Progenitor cell of endocrine pancreas (in vitro differentiated cells): ENCODE measurements at places on chromosomes 12 and 14.

DNA sequence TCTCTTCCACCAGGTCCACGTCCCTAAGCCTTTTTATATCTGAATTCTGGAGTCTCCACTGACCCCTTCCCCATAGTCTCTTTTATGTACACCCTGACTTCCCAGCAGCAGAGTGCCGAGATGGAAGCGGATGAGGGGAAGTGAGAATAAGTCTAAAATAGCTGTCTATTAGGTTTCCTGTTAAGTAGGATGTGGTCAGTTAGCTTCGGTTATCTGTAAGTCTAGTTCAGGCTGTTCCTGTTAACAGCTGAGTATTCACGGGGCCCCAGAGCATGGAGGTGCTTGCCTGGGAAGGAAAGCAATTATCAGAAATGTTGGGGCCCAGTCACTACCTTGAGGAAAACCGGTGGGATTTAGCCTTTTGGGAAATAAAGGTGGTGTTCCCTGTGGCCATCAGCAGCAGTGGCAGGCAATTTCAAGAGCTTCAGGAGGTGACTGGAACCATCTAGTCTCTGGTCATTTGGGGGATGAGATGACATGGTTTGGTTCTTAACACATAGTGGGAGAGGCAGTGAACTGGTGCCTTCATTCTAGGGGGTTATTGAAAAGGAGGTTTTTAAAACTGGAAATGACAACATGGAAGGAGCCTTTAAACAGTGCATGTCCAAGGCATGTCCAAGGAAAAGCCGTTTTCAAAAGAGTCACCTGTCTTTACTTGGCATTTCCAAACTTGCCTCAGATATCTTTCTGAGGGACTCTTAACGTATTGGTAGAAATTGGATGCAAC is 21.8 kb downstream of the CHST11 start:
- H3K27me3 ChIP-seq = no peaks in the 10 kb centered on the region
- H3K36me3 ChIP-seq = no peaks in the 10 kb centered on the region
- H3K4me1 ChIP-seq = no peaks in the 10 kb centered on the region
- no peak overlapping the region for H3K4me3 ChIP-seq
- H3K27ac ChIP-seq = no peak overlapping the region

DNA sequence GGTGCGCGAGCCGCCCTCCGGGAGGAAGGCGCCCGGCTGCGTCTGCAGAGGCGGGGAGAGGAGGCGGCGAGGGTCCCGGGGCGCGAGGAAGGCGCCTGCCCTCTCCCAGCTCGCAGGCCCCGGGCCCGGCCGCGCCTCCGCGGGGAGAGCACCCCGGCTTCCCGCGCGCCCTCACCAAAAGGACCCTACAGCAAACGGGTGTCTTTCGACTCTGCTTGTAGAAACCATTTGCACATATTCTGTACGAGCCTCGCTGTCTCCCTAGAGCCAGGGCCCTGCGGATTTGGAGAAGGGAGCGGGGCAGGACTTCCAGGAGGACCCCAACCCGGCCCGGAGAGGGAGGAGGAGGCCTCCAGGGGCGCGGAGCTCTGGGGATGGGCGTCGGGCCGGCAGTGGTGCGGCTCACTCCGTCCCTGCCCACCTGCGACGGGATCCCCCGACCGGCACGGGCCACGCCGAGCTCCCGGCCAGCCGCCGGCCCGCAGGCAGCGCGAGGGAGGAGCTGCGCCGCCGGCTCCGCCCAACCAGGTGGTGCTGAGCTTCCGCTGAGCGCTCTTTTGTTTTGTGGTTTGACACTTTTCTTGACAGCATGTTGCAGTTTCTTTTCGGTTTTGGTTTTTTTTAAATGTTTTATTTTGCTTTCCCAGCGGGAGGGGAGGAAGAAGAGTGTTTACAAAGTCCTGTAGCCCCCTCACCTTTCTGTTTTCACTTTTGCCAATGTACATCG is 103.3 kb upstream of the FKBP4 start:
- H3K27me3 ChIP-seq = peaks cover 54% of the 10 kb centered on the region
- DNase-seq = no peak
- H3K36me3 ChIP-seq = no peaks in the 10 kb centered on the region

- no peak overlapping the region for H3K4me3 ChIP-seq
- H3K27ac ChIP-seq = no peak overlapping the region
- peaks cover 49% of the 10 kb centered on the region for H3K27me3 ChIP-seq
- no peak for DNase-seq
- peaks cover 9% of the 10 kb centered on the region for H3K4me1 ChIP-seq
- H3K36me3 ChIP-seq = peaks cover under 1% of the 10 kb centered on the region
Measured at GRCh38 chr12:57741844-57742738, 2.7 kb upstream of the TSPAN31 start.

DNA sequence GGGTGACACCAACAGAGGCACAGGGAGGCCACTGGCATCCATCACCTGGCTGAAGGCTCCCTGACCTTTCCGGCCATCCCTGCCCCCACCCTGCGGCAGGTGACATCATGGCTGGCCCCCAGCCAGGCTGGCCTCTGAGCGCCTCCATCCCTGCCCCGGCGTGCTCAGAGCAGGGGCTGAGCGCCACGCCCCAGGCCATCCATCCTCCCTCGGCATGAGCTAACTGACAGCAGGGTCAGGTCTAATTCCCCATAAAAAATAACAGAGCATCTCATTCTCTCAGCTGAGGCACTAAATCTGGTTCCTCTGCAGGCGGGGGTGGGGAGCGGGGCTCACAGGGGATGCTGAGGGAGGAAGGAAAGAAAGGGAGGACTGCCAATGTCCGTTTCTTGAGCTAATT is 50.7 kb downstream of the PRIMA1 start:
- H3K27me3 ChIP-seq = peaks cover 5% of the 10 kb centered on the region
- no peak overlapping the region for H3K4me3 ChIP-seq
- no peaks in the 10 kb centered on the region for H3K36me3 ChIP-seq
- no peak for DNase-seq
- no peaks in the 10 kb centered on the region for H3K4me1 ChIP-seq

DNA sequence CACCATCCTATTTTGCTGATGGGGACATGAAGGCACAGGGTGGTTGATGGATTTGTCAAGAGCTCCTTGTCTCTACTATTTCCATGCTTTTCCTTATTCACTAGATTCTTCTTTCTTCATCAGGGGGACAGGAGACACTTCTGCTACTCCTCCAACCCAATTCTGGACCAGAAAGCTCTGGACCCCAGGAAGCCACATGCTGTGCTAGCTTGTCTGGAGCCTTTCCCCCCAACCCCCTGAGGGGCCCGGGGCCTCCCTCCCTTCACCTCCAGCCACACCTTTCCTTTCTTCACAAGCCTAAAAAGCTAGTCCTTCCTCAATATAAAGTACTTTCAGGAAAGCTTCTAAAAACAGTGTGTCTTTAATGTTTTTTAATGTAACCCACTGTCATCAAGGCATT is 75.1 kb upstream of the CAPRIN2 start:
- H3K27ac ChIP-seq = no peak overlapping the region
- no peaks in the 10 kb centered on the region for H3K4me1 ChIP-seq
- H3K36me3 ChIP-seq = no peaks in the 10 kb centered on the region
- no peak overlapping the region for H3K4me3 ChIP-seq
- DNase-seq = peak; percentile 1
- peaks cover 28% of the 10 kb centered on the region for H3K27me3 ChIP-seq

GRCh38 chr12:69097619-69098368 is 141.6 kb upstream of the CPSF6 start:
- peaks cover 5% of the 10 kb centered on the region for H3K27me3 ChIP-seq
- H3K27ac ChIP-seq = no peak overlapping the region
- no peak overlapping the region for H3K4me3 ChIP-seq
- no peak for DNase-seq
- peaks cover 1% of the 10 kb centered on the region for H3K4me1 ChIP-seq
- H3K36me3 ChIP-seq = no peaks in the 10 kb centered on the region

DNA sequence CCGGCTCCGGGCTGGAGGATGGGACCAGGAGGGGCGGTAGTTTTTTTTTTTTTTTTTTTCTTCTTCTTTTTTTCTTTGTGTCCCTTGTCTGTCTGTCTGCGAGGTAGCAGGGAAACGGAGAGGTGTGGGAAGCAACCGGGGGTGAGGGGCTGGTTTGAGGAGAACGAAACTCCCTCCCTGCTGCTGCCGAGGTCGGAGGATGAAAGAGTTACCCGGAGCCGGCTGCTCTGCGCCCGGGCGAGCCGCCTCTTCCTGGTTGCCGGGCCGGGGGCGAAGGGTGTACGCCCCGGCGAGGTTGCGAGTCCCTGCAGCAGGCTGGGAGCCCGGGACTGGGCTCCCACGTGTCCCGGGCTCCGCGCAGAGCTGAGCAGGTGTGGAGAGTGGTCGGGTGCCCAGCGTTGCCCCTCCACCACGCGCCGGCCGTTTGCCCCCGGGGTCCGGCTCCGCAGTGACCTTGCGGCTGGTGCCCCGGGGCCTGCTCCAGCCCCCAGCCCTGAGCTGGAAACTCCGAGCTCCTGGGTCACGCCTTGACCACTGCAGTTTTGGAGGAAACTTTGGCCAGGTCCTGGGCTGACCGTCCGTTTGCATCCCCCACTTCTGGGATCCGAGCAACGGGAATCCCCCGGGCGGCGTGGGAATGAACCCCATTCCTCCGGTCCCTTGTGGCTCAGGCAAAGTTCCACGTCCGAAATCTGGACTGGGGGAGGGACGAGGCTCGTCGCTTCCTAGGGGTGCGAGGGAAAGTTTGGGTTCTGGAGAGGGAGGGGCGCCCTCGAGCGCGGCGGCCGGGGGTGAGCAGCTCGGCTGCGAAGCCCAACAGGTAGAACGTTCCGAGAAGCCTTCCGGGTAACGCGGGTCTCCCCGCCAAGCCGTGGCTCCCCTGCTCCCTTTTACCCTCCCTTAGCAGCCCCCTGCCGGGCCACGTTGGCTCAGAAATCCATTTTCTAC is 1.3 kb downstream of the CHST11 start:
- DNase-seq = peak; percentile 19
- peak overlapping the region; percentile 96 for H3K27ac ChIP-seq
- peaks cover 15% of the 10 kb centered on the region for H3K4me1 ChIP-seq
- H3K4me3 ChIP-seq = peak overlapping the region; percentile 95
- peaks cover 1% of the 10 kb centered on the region for H3K36me3 ChIP-seq

DNA sequence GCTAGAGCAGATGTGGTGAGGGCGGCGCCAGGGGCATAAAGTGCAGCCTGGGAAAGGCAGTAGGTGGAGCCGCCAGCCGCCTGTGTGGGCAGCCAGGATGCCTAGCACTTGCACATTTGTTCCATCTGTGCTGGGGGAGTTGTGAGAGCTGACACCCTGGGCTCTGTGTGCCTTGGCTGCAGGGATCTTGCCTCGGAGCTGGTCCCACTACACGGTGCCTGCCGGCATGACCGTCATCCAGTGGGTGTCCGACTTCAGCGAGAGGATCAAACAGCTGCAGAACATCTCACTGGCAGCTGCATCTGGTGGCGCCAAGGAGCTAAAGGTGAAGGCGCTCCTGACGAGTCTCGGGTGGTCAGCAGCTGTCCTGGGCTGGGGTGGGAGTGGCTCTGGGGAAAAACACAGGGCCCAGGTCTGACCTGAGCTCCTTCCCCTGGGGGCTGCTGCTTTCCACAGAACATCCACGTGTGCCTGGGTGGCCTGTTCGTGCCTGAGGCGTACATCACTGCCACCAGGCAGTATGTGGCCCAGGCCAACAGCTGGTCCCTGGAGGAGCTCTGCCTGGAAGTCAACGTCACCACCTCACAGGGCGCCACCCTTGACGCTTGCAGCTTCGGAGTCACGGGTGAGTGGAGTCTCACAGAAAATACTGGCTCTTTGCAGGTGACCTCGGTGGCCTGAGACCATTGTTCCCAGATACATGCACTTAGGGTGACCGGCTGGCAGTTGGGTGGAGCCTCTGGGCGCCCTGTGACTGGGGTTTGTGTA is 37.4 kb downstream of the HSP90AA1 start:
- H3K36me3 ChIP-seq = peaks cover 37% of the 10 kb centered on the region
- no peak overlapping the region for H3K4me3 ChIP-seq
- no peak for DNase-seq
- H3K27me3 ChIP-seq = no peaks in the 10 kb centered on the region
- no peak overlapping the region for H3K27ac ChIP-seq

DNA sequence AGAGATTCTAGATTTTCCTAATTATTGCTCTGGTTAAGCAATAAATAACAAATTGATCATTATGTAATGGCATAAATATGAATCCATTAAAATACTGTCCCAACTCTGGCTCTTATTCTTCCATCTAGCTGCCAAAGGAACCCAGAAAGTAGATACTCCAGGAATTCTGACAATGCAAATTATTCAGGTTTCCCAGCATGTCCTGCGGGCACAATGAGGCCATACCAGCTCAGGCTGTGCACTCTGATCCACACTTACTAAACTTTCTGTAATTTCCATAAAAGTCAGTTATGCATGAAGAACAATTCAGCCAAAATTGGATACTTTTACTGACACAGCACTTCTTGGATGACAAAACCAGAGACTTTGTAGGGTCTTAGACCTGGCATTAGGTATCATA is 576.3 kb downstream of the KCNH5 start:
- peaks cover 12% of the 10 kb centered on the region for H3K4me1 ChIP-seq
- peaks cover 5% of the 10 kb centered on the region for H3K27me3 ChIP-seq
- H3K4me3 ChIP-seq = no peak overlapping the region
- H3K27ac ChIP-seq = no peak overlapping the region
- no peaks in the 10 kb centered on the region for H3K36me3 ChIP-seq

DNA sequence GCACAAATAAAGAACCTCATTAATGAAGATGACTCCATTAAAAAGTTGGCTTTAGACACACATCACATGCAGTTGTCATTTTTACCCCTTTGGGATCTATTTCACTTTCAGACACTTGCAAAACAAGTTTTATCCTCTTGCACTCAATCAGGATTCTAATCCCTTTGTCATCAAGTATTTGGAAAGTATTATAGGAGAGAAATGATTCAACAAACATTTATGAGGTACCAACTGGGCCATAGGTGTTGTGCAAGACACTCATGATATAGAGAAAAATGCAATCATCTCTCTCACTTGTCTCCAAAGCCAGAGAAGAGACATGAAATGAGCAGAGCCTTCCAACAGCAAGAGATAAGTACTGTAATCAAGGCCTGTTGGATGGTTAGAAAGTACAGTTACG is 327.7 kb downstream of the RMST start:
- H3K4me3 ChIP-seq = no peak overlapping the region
- no peak for DNase-seq
- H3K27ac ChIP-seq = no peak overlapping the region
- no peaks in the 10 kb centered on the region for H3K4me1 ChIP-seq
- no peaks in the 10 kb centered on the region for H3K36me3 ChIP-seq

DNA sequence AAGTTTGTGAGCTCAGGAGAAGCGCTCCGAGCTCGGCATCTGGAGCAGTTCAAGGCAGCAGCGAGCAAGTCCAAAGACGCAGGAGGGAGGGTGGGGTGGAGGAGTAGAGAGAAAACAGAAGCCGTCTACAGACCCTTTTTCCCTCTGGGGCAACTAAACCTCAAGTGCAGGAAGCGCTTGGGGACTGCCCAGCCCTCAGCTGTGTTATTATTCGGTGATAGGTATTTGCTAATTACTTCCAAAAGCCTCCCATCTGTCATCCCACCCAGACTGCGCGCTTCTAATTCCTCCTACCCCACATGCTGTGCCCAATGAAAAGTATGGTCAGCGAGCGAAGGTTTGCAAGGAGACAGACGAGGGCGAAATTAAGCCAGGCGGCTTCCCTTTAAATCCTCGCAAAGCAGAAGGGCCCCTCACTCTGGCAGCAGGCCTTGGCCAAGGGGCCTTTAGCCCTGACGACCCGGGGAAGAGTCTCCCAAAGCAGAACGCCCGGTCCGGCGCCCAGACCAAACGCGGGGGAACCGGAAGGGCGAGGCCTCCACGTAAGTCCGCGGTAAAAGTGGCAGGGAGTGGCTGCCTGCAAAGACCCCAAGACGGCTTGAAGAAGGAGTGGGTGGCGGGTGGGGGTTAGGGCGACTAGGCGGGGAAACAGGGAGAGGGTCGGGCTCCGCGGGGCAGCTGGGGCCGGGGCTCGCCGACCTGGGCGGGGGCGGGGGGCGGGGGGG is 507 bp upstream of the CD9 start:
- H3K4me1 ChIP-seq = peaks cover 30% of the 10 kb centered on the region
- no peaks in the 10 kb centered on the region for H3K36me3 ChIP-seq
- peaks cover 68% of the 10 kb centered on the region for H3K27me3 ChIP-seq
- DNase-seq = peak; percentile 38
